ENCODE measurements at places on chromosomes 4 and X.
A peak's percentile ranks its signal among the peaks of the same experiment; 100 is the strongest.

- DNase-seq: no peak
Observed at GRCh38 chr4:74315376-74315775, 7.1 kb downstream of the EPGN start.

GRCh38 chr4:10296730-10297129, 160.5 kb downstream of the ZNF518B start:
- DNase-seq: no peak

DNA sequence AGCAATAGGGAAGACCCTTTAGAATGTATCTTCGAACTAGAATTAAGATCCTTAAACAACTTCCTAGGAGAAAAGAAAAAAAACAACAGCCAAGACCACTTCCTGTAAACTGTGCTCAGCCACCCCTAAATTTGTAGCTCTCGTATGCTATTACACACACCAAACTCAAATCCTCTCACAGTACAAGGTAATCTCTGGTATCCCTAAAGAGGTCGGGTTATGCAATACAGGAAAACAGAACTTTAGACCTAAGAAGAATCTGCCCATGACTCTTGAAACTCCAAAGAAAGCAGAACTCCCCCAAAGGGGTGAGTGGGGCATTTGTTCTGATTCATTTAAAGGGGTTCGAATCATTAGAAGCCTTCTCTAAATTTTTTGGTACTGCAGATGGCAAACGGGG, 170.9 kb upstream of the CASK start:
- DNase-seq: no peak

- no peak for DNase-seq
Observed at GRCh38 chr4:183906489-183906738, 1.3 kb downstream of the STOX2 start.

DNA sequence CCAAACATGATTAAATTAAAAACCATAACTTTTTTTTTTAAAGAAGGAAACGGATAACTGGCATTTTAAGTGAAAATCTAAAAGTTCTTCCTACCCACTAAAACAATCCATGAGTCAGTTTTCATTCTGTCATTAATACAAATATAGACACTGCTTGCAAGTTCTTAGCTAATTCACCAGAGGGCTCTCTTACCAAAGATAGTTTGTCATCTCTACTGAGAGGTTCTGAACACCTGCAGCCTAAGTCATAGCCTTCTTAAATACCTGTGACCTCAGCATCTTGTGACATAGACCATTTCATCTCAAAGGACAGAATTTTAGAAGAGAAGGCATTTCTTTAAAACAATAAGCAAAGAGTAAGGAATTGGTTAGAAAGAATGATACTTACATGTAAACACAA, 65.3 kb upstream of the FAM120C start:
- DNase-seq: peak; percentile 12

GRCh38 chr4:99463566-99463965, 28.4 kb upstream of the ADH7 start:
- DNase-seq: no peak
